Thyroid gland (tissue), 4 donors: ENCODE measurements at places on chromosomes 16 and 17. TPM values are rescaled to one million over a fixed set of nuclear protein-coding genes. Genes with fewer than 3 reads are reported as not detected.

DNA sequence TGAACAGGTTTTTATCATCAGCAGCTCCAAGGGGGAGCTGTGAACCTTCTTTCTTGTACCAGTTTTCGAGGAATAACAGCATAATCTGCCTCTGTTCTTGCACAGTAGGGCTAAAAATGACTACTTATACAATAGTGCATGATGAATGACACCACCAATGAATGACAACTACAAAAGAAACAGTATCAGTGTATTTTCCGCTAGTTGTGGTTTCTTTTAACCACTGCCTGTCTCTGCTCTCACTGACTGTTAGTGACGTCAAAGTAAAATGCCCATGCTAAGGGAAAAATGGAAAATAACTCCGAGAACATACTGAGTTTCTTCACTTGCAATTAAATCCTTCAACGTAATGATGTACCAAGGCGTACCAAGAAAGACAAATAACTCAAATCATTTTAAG is 294.9 kb downstream of the MAP2K6 start:
- H3K27ac ChIP-seq = no peak overlapping the region
- H3K4me3 ChIP-seq = no peak overlapping the region
- no peak for DNase-seq
- H3K4me1 ChIP-seq = peaks cover 13% of the 10 kb centered on the region
- H3K36me3 ChIP-seq = no peaks in the 10 kb centered on the region

Gene C1QTNF8
- not detected for total RNA-seq

Gene CDH16
- 166 TPM for total RNA-seq

Gene CD300C
- 1.1 TPM for total RNA-seq

Gene PLD6
- total RNA-seq = 1.7 TPM

DNA sequence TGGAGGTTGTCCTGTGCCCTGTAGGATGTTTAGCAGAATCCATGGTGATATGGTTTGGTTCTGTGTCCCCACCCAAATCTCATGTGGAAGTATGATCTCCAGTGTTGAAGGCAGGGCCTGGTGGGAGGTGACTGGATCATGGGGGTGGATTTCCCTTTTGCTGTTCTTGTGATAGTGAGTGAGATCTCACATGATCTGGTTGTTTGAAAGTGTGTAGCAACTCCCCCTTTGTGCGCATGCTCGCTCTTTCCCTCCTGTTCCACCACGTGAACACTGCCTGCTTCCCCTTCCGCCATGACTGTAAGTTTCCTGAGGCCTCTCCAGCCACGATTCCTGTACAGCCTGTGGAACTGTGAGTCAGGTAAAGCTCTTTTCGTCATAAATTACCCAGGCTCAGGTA is 61.9 kb downstream of the ARHGAP17 start:
- H3K27me3 ChIP-seq = no peaks in the 10 kb centered on the region
- H3K36me3 ChIP-seq = peaks cover 39% of the 10 kb centered on the region
- no peak overlapping the region for H3K27ac ChIP-seq
- H3K4me1 ChIP-seq = peaks cover 3% of the 10 kb centered on the region

Gene ASB16
- total RNA-seq = 1.4 TPM

- H3K36me3 ChIP-seq = no peaks in the 10 kb centered on the region
- peak overlapping the region; percentile 80 for H3K27ac ChIP-seq
- H3K4me1 ChIP-seq = peaks cover 8% of the 10 kb centered on the region
- H3K27me3 ChIP-seq = no peaks in the 10 kb centered on the region
Measured at GRCh38 chr17:69884356-69884755, 190.7 kb upstream of the KCNJ16 start.

GRCh38 chr17:44444735-44445105 is 55.3 kb upstream of the ITGA2B start:
- DNase-seq = no peak
- no peak overlapping the region for H3K27ac ChIP-seq
- no peaks in the 10 kb centered on the region for H3K4me1 ChIP-seq
- no peaks in the 10 kb centered on the region for H3K36me3 ChIP-seq

DNA sequence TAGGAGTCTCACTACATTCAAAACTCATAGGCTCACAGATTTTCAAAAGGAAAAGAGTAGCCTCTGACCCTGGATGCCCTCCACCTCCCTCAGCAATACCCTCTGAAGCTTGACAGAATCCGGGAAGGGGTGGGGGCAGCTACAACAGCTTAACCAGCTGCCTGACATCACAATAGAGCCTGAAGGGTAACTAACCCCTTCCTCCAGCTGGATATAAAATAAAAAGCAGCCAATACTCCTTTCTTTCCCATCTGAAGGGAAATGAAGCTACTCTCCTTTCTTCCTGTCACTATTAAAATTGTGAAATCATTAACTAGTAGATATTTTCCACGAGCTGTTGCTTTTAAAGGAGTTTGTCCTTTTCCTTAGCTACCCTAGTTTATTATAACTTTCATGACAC is 24.0 kb downstream of the USP31 start:
- H3K4me3 ChIP-seq = no peak overlapping the region
- no peaks in the 10 kb centered on the region for H3K27me3 ChIP-seq
- H3K36me3 ChIP-seq = no peaks in the 10 kb centered on the region
- no peak for DNase-seq
- no peak overlapping the region for H3K27ac ChIP-seq
